ENCODE measurements at places on chromosomes 12 and 14.

DNA sequence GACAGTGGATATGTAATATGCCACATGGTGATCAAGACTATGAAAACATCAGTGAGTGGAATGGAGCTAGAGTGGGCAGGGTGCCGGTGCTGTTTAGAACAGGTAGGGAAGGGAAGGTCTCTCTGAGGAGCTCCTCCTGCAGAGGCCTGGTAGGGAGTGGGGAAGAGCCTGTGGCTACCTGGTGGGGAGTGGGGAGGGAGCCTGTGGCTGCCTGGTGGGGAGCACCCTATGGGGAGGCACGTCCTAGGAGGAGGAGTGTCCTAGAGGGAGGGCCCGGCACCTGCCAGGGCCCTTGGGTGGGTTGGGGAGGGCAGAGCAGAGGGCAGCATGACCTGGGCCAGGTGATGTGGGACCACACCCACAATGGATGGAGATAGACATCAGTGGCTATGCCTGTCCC lies 122.6 kb downstream of the ADGRD1 start:
- DNase-seq: no peak

DNA sequence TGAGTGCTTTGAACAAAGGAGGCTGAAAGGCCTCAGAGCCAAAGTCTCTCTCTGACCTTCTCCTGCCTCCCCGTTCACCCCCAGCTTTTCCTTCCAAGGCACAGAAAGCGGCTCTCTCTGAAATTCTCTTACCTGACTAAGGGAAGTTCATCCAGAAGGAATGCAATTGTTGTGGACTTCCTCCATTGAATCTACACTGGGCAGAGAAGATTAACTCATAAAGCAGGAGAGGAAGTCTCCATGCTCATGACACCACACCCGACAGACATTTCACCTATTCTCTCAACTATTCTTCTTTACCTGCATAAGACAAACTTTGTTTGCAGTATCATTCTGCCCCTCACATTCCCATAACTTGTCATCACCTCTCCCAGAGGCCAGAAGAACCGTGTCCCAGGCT lies 129.3 kb upstream of the CCDC175 start:
- DNase-seq: no peak

DNA sequence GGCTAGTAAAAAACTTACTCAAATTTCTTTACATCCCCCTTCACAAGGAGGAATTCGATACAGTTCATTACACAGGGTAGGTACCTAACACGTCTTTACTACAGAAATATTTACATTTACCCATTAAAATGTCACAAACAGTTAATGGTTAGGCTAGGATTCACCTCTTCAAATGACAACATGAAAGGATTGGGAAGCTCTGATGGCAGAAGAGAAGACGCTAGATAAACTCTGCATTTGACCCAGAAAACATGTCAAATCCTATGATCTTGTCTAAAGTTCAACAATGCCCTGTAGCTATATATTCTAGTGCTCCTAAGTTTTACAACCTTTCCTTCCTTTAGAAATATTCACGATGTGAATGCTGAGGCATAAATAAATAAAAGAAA lies 64.8 kb downstream of the DENND5B start:
- DNase-seq: no peak

DNA sequence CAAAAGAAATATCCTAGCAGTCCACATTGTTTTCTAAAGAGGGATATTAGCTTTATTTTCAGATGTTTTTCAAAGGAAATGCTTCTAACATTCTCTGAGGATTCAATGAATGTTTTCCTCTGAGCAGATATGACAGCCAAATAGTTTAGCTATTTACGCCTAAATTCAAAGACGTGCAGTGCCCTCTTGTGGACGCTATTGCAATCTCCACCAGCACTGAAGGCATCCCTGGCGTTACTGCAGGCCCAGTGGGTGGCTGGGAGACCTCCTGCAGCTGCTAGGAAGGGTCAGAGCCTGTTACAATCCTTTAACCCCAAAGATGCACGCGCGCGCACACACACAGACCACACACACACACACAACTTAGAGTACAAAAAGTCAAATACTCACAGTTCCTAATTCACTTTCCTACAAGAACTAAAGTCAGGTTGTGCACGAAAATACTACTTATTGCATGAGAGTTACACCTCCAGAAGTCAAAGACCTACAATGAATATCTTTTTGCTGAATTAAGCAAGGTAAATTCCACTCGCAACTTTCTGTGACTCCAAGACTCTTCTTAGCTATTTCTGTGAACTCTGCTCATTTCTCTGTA lies 589.3 kb upstream of the TMEM132C start:
- no peak for DNase-seq

DNA sequence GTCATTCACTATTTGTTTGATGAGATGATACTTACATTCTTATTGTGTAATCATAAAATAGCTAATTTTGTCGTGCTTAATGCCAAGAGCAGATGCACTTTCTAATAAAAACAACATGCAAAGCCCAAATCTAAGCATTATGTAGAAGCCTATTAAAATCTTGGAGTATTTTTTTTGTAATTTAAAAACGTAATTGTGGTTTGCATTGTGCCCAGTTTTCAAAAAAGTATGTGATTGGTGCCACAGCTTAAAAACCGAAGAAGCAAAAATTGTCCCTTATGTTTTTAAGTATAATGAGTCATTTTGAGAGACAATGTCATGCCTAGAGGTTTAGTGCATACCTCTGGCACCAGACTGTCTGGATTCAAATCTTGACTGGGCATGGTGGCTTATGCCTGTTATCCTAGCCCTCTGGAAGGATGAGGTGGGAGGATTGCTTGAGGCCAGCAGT lies 464.8 kb upstream of the RGS6 start:
- DNase-seq: no peak

DNA sequence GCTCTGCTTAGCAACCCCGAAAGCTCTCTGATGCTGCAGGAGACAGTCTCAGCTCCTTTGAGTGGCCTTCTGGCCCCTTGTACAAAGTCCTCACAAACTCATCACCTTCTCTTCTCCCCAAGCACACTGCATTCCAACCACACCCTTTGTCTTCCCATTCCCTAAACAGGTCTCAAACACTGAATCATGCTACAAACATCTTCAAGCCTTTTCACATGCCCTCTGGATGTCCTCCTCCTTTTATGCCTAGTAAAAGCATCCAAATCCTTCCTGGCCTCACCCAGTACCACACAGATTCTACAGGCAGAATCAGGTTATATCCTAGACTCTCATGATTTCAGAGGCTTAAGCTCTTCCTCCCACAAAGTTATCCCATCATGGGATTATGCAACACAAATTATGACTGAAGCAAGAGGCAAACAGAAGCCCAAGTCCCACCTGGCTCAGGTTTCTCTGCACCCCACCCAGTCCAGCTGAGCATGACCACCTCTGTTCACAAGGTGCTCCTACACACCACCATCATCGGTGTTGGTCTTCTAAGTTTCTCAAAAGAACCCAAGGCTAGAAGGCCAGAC lies 61.4 kb upstream of the PCED1B start:
- DNase-seq: no peak

GRCh38 chr14:59739794-59740193 lies 130.8 kb downstream of the RTN1 start:
- DNase-seq: no peak

GRCh38 chr12:21678959-21679358 lies 21.3 kb upstream of the LDHB start:
- DNase-seq: no peak

- DNase-seq: no peak
These were observed 77.9 kb downstream of the TMEM30B start for GRCh38 chr14:61203081-61203753.

GRCh38 chr14:94469261-94469660 lies 6.7 kb downstream of the SERPINA9 start:
- DNase-seq: no peak

- no peak for DNase-seq
These were observed 26.0 kb downstream of the TMBIM6 start for GRCh38 chr12:49767333-49767732.

DNA sequence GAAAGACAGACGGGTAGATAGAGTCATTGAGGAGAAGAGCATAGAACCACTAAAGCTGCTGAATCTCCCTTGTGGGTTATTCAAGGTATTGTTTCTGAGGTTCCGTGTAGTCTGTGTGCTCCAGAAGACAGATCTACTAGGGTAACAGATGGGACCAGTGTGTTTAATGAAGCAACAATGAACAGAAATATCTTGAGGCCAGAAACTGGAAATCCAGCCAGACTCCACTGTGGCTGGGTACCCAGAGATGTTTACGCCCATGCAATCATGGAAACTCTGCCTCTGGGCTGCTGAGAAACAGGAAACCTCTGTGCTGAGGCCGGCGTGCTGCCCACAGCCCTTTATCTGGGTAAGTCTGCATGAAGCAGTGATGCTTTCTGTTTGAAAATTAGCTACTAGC lies 8.3 kb downstream of the PROX2 start:
- DNase-seq: no peak

- DNase-seq: no peak
These were observed 12.6 kb upstream of the WNT5B start for GRCh38 chr12:1616233-1617066.

GRCh38 chr14:50451854-50452253 lies 55.2 kb upstream of the CDKL1 start:
- no peak for DNase-seq

GRCh38 chr14:58638231-58639197 lies 752 bp downstream of the DACT1 start:
- DNase-seq: no peak

- no peak for DNase-seq
These were observed 51.8 kb downstream of the PPP1R36 start for GRCh38 chr14:64601571-64601970.

DNA sequence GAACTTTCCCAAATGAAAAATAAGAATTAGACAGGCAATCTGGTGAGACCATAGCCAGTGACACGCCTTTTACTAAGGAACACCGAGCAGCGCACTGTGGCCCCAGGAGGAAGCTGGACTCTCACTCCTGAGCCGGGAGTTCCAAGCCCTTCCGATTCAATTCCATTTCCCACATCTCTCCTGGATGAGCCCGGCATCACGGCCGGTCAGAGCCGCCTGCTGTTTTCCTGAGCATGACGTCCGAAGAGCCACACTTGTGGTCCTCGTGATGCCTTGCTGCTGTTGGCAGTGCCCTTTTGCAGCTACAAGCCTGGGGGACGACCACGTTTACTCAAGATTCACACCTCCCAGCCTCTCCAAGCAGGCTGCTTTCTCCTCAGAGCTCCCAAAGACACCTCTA lies 40.8 kb downstream of the FBXL14 start:
- no peak for DNase-seq

- no peak for DNase-seq
These were observed 95.2 kb upstream of the HMGA2 start for GRCh38 chr12:65728848-65729793.

DNA sequence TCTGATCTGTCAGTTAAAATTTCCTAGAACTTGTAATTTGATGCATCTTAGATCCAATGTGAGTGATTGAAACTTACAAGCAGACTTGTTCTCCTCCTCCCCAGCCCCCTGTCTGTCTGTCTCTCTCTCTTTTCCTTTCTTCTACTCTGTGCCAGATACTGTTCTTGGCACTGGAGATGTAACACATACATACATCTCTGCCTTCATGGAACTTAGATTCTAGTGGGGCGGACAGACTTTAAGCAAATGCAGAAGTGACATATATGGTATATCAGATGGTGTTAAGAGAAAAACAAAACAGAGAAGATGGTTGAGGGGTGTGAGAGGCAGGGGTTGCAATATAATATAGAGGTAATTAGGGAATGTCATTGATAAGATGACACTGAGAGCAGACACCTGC lies 6.6 kb downstream of the CHST11 start:
- no peak for DNase-seq

GRCh38 chr12:99649551-99649950 lies 2.0 kb downstream of the GARIN6 start:
- no peak for DNase-seq

DNA sequence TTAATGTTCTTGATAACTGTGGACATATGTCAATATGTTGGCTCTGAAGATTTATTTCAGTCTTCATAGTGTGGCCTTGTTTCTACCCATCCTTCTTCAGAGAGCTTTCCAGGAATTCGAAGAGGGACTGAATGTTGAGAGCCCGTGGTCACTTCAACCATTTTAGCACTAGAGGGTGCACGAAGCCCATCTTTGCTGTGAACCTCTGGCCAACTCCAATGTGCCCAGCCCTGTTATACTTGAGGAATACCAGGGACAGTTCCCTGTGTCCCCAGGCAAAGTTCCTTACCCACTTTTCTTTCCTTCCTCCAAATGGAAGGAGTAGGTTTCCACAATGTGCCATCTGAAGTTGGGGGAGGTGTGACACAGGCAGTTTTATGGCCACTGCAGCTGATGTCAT lies 603.5 kb downstream of the RPL10L start:
- DNase-seq: no peak

GRCh38 chr12:96416033-96416799 lies 16.0 kb upstream of the CDK17 start:
- DNase-seq: no peak

GRCh38 chr14:102708494-102708893 lies 68.8 kb upstream of the TRAF3 start:
- no peak for DNase-seq

DNA sequence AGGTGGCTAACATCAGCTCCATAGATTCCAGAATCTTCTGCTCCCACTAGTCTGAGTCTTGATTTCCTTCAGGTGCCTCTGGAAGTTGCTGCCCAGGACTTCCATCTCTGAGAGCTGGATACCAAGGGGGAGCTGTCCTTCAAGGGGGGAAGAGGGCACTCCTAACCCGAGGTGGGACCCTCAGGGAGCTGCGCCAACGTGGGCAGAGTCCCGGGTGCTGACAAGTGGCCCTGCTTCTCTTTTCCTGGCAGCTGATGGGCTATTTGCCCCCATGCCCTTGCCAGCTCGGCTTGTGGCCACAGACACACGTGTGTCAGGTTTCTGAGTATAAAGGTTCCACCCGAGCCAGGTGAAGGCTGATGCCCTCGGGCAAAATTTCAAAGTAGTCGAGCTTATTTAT lies 272.5 kb downstream of the TTC8 start:
- DNase-seq: no peak

DNA sequence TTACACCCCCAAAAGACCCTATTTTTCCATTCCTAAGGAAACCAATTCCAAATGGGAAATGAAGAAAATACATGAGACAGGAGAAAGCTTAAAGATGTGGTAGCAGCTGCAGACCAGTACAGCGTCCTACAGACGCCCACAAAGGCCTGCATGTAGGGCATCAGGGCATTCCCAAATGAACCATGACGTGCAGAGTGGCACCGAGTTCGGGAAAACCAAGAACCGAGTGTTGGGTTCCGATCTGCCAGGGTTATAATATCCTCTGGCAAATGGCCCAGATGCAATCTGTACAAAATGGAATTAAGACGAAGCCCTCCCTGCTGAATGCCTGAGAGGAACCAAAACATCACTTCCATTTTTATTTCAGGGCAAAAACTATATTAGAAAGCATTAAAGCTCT lies 34.4 kb upstream of the SELPLG start:
- DNase-seq: no peak

GRCh38 chr12:41917181-41917580 lies 227.5 kb downstream of the GXYLT1 start:
- DNase-seq: no peak
